ENCODE measurements at places on chromosomes 16 and 17. TPM values are rescaled to one million over a fixed set of nuclear protein-coding genes. Genes with fewer than 3 reads are reported as not detected.

GRCh38 chr17:76428511-76428910, 24.4 kb downstream of the UBE2O start:
- no peak for DNase-seq

DNA sequence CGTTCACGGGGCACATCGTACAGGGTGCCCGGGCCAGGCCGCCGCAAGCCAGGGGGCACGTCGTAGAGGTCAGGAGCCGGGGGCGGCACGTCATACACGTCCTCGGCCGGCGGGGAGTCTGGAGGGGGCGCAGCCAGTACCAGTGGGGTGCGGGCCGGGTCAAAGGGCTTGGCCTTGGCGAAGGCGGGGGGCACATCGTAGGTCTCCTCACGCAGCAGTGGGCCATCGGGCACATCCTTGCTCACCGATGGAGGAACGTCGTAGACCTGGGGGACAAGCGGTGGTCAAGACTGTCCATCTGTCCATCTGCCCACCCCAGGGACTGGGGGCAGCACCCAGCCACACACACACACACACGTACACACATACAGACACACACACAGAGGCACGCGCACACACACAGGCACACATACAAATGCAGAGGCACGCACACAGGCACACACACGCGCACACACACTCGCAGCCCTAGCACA, 15.7 kb downstream of the BCAR1 start:
- DNase-seq = no peak

- no peak for DNase-seq
Observed at GRCh38 chr17:67492824-67493517, 115.9 kb downstream of the PITPNC1 start.

DNA sequence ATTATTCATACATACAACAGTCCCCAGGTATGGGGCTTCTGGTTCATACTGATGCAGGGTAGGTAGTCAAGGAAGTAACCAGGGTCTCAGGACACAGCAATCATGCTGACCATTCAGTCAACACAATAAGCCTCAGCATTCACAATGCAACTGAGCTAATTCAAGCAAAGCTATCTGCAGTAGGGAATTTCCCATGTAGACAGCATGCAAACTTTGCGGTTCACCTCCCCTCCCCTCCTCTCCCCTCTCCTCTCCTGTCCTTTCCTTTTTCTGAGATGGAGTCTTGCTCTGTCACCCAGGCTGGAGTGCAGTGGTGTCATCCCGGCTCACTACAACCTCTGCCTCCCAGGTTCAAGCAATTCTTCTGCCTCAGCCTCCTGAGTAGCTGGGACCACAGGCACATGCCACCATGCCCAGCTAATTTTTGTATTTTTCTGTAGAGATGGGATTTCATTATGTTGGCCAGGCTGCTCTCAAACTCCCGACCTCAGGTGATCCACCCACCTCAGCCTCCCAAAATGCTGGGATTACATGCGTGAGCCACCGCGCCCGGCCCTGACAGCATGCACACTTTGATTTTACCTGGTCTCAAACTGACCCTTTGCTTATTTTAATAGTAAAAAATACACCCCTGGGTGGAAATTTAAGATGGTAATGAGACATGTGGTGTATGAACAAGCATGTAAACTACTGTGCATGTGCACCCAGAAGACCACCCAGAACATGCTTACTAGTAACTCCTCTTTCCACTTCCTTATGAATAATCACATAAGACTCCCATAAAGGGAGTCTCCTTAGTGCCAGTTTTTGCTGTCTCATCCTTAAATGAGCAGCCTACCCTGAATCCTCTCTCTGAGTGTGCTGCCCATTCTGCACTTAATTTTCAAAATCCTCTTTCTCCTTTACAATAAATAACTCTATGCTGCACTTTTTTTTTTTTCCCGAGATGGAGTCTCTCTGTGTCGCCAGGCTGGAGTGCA, 9.3 kb upstream of the RNF135 start:
- no peak for DNase-seq

DNA sequence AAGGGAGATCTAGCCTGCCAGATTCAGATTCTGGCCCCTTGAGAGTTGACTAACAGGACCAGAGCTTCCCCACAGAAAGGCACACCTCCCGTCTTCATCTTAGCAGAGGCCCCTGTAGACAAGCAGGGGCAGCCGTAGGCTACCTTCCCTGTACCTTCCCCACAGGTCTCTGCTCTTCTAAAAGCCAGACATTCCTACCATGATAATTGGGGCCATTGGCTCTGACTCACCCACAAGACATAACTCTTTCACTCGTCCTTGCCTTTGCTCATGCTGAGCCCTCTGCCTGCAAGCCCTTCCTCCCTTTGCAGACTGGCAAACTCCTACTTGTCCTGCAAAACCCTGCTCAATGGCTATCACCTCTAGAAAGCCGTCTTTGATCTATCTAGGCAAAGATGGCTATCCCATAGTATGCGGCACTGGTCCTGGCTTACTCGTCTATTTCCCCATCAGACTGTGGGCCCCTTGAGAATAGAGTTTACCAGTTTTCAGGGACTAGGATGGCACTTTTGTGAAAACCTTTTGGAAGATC, 43.8 kb downstream of the PIMREG start:
- DNase-seq = no peak

DNA sequence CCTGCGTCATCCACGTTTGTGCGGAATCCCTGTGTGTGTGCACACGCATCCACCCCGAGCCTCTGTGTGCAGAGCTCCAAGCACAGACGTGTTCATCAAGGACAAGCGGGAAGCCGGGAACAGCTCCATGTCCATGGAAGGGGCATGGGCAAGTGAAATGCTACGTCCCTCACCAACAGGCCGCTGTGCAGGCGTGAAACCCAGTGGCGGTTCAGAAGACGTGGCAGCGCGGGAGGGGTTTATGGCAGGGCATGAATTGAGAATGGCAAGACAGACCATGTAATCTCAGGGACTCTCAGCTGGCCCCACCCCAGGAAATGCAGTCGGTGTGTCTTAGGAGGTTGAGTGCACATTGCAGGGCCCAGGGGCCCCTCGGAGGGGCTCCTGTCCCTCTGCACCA, 52.7 kb downstream of the TBC1D16 start:
- no peak for DNase-seq

GRCh38 chr17:8502126-8502525, 66.4 kb downstream of the NDEL1 start:
- DNase-seq = no peak

GRCh38 chr17:42681976-42682721, at the start of gene CNTNAP1:
CNTNAP1 (plus strand) TSS chr17:42682531; CDS start chr17:42682830, 299 bp downstream.
- DNase-seq = no peak

GRCh38 chr17:76107509-76107908, 3.9 kb upstream of the EXOC7 start:
- DNase-seq = no peak

DNA sequence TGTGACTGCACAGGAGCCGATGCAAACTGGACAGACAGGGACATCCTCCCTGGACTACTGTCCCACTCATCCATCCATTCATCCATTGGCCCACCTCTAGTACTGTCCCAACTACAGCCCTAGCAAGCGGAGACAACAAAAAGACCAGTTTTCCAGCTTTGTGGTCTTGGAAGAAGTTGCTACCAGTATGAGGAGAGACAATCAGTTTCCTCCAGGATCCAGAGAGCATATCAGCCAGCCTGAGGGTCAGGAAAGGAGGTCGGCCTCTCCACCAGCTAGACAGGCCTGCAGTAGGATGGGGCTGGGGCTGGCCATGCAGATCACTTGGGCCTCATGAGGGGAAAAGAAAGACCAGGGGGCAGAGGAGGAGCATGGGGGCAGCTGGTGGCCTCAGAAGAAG, 16.8 kb downstream of the KRT33A start:
- no peak for DNase-seq

DNA sequence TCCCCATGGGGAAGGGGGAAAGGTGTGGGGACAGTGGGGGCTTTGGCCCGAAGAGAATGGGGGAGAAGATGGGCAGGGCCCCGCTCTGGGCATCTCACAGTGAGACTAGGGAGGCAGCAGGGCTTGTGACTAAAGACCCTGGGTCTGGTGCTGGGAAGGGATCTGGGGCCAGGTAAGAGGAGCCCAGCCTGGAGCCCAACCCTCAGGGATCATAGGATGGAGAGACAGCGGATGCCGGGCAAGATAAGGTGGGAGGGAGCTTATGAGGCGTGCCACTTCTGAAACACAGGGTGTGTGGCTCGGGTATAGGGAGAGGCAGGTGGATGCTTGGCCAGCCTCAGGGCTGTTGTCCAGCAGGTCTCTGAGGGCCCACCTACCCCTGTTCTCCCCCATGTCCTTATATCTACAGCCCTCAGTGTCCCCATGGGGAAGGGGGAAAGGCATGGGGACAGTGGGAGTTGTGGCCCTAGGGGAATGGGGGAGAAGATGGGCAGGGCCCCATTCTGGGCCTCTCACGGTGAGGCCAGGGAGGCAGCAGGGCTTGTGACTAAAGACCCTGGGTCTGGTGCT, 15.4 kb downstream of the USP6 start:
- no peak for DNase-seq

- DNase-seq = no peak
Observed at GRCh38 chr17:18253187-18253884, 5.2 kb downstream of the FLII start.

DNA sequence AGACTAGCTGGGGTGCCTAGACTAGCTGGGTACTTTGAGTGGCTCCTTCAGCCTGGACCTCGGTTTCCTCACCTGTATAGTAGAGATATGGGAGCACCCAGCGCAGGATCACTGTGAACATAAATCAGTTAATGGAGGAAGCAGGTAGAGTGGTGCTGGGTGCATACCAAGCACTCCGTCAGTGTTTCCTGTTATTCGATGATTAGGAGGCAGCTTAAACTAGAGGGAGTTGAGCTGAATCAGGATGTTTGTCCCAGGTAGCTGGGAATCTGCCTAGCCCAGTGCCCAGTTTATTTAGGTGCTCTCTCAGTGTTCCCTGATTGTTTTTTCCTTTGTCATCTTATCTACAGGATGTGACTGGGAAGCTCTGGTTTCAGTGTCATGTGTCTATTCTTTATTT, 8.4 kb upstream of the TMEM235 start:
- DNase-seq = no peak

GRCh38 chr16:78274771-78275170, 175.3 kb downstream of the WWOX start:
- no peak for DNase-seq

- DNase-seq = no peak
Observed at GRCh38 chr16:27706156-27706865, 156.4 kb downstream of the KATNIP start.

DNA sequence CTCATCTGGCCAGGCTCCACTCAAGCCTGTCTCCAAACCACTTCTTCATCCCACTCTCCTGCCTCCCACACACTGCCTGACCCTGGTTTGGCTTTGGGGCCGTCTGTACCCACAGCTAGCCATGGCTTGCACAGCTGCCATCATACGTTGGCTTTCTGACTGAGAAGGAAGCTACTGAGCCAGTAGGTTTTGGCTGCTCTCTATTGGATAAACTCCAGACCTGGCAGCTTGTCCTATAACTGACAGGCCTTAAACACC, 3.9 kb downstream of the MIF4GD start:
- DNase-seq = no peak

GRCh38 chr17:71188811-71189492, 931.9 kb upstream of the SOX9 start:
- no peak for DNase-seq

DNA sequence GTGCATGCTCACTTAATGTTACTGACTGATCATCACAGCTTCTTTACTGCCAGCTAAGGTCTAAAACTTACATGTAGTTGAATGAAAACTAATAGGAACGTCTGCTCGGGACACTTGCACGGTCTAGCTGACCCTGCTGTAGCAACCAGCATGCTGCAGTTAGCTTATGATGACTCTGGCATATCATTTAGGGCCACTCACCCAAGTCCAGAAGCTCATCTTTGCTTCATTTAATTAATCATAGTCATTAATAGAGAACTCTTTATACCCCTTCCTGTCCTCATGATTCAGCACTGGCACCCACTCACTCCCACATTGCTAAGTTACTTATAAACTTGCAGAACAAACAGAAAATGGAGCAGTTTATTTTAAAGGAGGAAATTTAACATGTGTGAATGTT, 136.3 kb downstream of the NLK start:
- DNase-seq = no peak

DNA sequence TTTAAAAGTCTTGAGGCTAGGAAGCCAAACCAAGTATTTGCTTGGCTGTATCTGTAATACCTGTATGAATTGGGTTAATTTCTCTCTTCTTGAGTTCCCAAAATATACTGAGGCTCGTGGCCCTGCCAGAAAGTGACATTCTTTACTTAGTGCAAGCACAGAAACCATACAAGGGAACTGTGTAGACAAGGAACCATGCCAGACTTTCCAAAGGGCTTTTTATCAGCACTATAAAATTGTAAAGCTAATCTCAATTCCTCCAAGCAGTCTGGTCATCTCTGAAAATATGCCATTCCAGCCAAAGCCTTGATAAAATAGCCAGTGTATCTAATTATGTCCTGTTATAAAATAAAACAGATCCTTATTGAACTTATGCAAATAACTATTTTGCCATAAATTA, 7.2 kb upstream of the CRYM start:
- no peak for DNase-seq

DNA sequence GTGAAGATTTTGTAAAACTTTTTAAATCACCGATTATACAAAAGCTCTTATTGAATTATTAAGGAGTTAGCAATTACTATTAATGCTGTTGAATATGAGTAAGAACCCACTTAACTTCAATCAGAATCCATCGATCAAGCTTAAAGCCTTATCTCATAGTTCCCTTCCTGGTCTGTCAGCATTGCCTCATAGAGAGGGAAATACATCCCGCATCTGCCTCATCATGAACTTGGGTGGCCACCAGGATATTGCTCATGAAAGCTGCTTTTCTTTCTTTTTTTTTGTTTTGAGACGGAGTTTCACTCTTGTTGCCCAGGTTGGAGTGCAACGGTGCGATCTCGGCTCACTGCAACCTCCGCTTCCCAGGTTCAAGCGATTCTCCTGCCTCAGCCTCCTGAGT, 66.7 kb downstream of the PIGL start:
- no peak for DNase-seq

DNA sequence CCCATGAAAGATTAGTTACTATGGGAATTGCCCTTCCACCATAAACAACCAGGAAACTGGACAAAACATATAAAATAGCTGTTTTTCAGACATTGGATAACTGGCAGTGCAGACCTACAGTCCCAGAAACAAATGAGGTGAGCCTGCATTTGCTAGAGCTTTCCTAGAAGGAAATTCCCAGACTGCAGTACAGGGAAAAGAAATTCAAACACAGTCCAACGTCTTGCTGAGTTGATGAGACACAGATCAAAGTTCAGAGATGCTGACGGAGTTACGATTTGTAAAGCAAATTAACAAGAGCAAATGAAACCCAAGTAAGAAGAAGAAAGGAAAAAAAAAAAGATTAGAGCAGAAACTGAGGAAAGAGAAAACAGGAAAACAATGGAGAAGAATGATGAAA, 41.3 kb upstream of the MNT start:
- no peak for DNase-seq

- no peak for DNase-seq
Observed at GRCh38 chr17:68015081-68015723, 18.9 kb upstream of the C17orf58 start.

CTF1 gene
- total RNA-seq = not detected

MC1R gene
- 13.8 TPM for total RNA-seq

CACNG4 gene
- not detected for total RNA-seq

SYNRG gene
- total RNA-seq = 76.2 TPM

SCARF1 gene
- 2.3 TPM for total RNA-seq

IRX5 gene
- 0.15 TPM for total RNA-seq

CCL16 gene
- total RNA-seq = not detected

OR1F1 gene
- not detected for total RNA-seq

LDHD gene
- 0.62 TPM for total RNA-seq

TBC1D3E gene
- total RNA-seq = not detected

CHTF18 gene
- total RNA-seq = 21.1 TPM

KRT25 gene
- not detected for total RNA-seq
